ENCODE measurements at places on chromosomes 11 and 22.

DNA sequence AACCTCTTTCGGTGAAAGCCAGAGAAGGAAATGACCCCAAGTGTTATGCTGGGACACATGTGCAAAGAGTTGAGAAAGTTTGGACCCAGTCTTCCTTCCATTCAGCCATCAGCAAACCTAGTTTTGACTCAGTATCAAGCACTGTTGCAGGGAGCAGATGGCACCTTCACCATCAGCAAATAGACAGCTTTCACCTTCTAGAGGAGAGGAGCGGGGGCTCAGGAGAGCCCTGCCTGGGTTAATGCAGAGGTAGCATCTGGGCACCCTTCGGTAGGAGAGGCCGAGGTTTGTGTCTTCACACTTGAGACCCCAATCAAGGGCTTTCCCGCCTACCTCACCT lies 16.2 kb upstream of the MFRP start:
- DNase-seq = no peak

- DNase-seq = no peak
These were observed 83.6 kb downstream of the KCNJ1 start for GRCh38 chr11:128783513-128783912.

DNA sequence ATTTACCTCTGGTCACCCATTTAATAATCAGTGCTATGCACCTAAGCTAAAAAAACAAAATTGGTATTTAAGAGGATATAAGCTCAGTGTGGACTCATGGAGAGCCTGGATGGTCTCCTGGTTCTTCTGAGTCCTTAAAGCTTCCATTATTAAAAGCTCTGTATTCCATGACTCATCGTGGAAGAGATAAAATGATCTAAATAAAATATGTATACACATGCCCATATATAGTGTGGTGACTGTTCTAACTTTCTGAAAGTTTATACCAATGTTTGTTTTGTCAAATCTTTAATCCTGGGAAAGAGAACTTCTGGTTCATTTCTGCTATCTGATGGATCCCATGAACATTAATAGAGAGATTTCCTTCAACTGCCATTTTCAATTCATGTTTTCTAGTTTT lies 375.9 kb downstream of the GUCY1A2 start:
- DNase-seq = no peak

- no peak for DNase-seq
These were observed 657.5 kb downstream of the FAM181B start for GRCh38 chr11:82076126-82076525.

- DNase-seq = no peak
These were observed 43.7 kb downstream of the WNT11 start for GRCh38 chr11:76162336-76163288.

GRCh38 chr22:50699756-50700386 lies 27.2 kb downstream of the SHANK3 start:
- DNase-seq = no peak

DNA sequence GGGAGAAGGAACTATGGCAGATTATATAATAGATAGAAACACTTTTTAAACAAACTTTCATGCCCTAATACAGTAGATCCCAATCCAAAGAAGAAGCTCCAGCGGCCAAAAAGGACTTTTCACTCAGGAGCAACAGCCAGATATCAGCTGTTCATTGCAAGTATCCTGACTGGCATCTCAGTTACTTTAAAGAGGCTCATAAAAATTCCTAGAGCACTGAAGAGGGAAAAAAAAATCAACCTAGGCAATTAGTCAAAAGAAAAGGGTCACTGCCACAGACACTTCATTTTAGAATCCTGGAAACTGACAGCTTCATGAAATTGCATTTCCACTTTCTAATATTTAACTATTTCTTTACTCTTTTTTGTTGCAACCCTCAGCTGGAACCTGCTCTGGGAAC lies 170.6 kb upstream of the SOX6 start:
- DNase-seq = no peak

- no peak for DNase-seq
These were observed 19.8 kb downstream of the TPST2 start for GRCh38 chr22:26570115-26570514.

GRCh38 chr11:130602641-130603334 lies 154.3 kb downstream of the ADAMTS15 start:
- DNase-seq = no peak

- DNase-seq = no peak
These were observed 16.9 kb upstream of the CCDC188 start for GRCh38 chr22:20167643-20168322.

- DNase-seq = no peak
These were observed 48.7 kb upstream of the APOA1 start for GRCh38 chr11:116885951-116886655.

DNA sequence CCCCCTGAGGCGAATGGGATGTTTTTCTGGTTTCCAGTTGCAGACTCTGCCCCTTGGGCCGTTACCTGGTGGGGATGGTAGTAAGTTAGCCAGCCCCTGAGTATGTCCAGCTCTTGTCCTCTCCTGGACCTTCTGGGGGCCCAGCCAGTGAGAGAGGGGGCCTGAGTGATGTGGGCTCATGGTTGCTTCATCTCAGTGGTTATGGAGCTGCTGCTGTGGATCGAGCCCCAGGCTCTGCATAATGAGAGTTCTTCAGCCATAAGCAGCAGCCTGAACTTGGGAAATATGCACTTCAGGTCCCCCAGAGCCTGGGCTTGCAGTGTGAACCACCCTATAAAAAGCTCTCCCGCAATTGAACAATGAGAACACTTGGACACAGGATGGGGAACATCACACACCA lies 5.9 kb downstream of the TMPRSS13 start:
- peak; percentile 15 for DNase-seq

GRCh38 chr11:119081682-119082260 lies 2.9 kb upstream of the HMBS start:
- DNase-seq = no peak

DNA sequence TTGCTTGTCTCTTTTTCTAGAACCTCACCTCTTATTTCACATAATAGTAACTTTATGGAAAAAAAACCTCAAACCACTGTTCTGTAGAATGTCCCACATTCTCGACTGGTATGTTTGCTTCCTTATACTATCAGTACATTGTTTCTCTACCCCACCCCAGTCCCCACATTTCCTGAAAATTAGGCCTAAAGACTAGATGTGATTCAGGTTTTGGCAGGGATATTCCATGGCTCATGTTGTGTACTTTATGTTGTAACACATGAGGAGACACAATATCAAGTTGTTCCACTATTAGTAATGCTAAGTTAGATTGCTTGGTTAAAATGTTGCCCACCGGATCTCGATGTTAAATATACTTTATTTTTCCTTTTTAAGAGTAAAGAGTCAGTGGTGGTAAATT lies 34.7 kb downstream of the DDIAS start:
- no peak for DNase-seq

Data from Peyer's patch (tissue), 4 donors.